ENCODE measurements at places on chromosomes 5 and 9.

DNA sequence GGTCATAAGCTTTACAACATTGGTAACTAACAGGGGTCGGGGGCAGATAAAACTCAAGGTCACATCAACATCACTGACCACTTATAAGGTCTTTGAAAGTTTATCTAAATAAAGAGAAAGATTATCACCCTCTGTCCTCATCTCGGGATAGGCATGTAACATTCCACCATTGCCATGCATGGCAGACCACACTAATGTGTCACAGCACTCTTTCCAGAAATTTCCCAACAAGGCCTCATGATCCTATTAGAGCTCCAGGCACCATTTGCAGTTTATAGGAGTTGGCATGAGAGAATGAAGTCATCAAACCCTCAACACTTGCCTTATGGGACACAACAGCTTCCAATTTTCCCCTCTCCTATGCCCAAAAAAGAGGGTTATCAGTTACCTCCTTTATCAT lies 31.9 kb upstream of the ZNF622 start:
- no peak for DNase-seq

DNA sequence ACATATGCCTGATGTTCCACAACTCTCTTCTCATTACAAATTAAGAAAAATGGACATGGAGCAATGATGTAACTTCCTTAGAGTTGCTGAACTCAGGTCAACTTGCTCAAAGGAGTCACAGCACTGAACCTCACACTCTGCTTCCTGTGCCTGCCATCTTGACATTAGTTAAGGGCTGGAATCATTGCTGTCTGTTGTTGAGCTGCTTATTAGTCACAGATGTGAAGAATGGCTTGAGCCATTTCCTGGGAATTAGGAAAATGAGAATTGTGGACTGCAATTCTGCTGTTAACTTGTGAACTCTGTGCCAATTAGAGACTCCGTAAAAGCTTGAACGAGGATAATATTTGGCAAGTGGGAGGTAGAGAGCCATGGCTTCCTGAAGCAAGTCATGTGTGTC lies 212.0 kb downstream of the ADAMTS12 start:
- DNase-seq, result no peak

- DNase-seq, result no peak
Measured at GRCh38 chr9:108290839-108291585, 564.8 kb downstream of the ACTL7B start.

GRCh38 chr5:50535393-50535792 lies 94.3 kb upstream of the EMB start:
- DNase-seq, result no peak

DNA sequence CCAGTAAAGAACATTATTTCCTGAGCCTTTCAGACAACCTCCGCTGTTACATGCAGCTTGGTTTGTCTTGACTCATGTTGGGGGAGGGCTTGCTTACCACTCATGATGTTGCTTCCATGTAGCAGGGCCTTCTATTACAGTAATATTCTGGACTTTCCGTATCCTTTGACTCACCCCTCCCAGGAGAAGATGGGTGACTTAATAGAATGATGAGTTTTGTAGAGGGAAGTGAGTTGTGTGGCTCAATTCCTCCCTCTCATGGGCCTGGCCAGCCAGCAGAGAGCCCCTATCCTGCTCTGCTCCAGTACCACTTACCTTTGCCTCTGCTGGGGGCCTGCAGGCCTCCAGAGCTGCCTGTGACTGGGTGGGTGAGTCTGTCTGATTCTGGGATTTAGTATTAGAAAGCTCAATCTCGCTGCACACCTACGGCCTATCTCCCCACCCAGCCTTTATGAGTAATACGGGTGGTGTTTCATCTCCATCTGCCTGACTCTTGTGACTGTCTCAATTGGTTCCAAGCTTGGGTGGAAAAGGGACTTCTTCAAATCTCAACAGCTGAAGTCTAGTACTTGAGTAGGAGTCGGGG lies 52.6 kb upstream of the KLF9 start:
- DNase-seq, result no peak
